ENCODE measurements at places on chromosomes 6 and 20.
A peak's percentile ranks its signal among the peaks of the same experiment; 100 is the strongest.

GRCh38 chr6:170370416-170370815 is 63.9 kb downstream of the FAM120B start:
- DNase-seq = no peak

DNA sequence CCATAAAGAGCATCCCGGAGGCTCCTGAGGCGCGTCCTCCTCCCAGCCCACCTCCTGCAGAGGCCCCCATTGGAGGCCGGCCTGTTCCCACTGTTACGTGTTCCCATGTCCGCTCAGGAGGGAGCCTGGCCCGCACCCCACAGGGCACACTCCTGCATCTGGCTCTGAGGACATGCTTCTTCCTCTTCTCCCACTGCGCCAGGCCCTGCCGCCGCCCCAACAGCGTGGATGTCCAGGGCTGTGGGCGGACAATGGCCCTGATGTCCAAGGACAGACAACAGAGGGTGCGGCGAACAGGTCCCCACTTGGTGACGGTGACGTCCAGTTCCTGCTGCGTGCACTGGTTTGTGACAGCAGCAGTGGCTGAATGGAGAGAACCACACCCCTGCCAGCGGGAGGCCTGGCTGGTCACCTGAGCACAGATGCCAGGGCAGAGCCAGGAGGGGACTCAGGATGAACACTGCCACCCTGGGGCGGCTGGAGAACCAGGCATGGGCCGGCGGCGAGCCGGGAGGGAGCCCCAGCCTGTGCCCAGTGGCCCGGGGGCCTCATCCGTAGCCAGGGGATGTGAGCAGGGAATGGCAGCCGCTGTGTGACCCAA is 26.6 kb downstream of the FRMD1 start:
- DNase-seq = no peak

DNA sequence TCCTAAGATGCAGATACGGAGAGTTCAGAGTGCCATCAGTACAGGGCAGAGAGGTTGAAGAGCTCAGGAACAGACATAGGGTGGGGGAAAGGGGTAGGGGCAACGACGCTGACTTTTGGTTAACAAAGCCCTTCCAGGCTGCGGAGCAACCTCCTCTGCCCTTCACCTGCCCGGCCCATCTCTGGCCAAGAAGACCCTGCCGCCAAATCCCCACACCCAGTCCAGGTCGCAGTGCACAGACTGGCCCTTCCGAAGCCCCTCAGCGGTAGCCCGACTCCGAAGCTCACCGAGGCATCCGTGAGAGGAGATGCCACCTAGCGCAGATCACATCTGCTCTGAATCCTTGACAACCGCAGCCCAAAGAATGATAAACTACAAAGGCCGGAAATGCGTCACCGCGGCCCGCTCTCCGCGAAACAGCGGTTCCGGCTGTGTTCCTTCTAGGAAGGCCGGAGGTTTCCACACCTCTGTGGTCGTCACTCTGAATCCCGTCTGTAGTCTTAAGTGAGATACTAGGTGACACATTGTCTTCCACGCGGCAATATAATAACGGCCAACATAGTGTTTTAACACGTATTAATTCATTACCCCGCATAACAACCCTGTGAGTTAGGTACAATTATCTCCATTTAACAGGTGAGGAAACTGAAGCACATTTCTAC is at the start of gene ZSCAN23:
Gene ZSCAN23, minus strand, starts transcription at position 380 of the 662 bp plus-strand sequence. CDS start 7,225 bp downstream, outside the sequence.
- DNase-seq = peak; percentile 85

GRCh38 chr20:24938498-24938897 is 10.6 kb upstream of the CST7 start:
- DNase-seq = no peak

GRCh38 chr20:63023936-63024571 is 17.3 kb upstream of the BHLHE23 start:
- no peak for DNase-seq

GRCh38 chr6:140463312-140463710 is 1088.9 kb upstream of the CITED2 start:
- DNase-seq = no peak

DNA sequence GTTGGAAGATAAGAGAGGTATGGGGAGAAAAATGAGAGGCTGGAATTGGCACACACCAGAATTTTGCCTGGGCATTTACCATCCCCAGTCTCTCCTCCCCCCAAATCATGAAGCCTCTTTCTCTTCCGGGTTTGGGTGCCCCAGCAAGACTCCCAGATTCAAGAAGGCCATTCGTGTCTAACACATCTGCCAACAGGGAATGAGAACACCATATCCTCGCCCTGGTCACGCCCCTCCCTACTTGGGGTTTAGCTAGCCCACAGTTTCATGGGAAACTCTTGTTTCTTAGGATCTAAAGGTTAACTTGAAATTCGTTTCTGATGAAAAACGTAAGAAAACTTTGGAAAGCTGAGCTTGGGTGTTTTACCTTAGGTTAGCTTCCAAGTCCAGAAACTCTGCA is 105.5 kb upstream of the TMEM170B start:
- no peak for DNase-seq

- DNase-seq = no peak
Measured at GRCh38 chr6:147585256-147585655, 76.8 kb downstream of the SAMD5 start.

GRCh38 chr6:166580076-166581050 is 6.1 kb downstream of the RAMACL start:
- no peak for DNase-seq

- DNase-seq = no peak
Measured at GRCh38 chr6:62328607-62329006, 42.6 kb upstream of the KHDRBS2 start.

DNA sequence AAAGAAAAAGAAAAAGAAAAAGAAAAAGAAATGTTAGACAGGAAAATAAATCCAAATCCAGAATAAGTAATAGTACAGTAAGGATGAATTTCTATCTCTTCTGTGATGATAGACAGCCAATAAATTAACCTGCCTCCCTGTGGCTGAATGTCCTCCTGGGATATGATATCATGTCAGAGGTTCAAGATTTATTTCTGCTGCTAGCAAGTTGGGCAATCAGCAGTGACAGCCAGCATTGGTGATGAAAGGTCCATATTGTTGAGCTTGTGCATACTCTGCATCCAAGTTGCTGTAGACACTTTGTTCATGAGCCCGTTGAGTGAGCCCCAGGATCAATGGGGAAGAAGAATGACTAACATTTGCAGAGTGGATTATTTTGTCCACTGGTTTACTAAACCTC is 44.9 kb upstream of the CEP85L start:
- DNase-seq = no peak

DNA sequence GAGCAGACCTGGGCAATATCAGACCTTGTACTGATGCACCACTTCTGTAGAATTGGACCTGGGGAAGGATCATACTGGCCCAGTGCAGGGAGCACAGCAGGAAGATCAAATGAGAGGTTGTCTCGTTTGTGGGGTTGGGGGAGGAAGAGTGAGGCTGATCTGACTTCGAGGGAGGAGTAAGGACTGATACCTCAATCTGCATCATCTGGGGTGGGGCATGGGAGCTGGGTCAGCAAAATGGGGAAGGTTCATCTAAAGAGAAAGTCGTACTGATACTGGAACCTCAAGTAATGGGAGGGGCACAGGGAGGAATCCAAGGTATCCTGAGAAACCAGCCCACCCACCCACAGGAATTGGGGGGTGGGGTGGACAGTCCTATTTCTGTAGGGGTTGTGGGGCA is 3.7 kb downstream of the RNF39 start:
- DNase-seq = no peak

DNA sequence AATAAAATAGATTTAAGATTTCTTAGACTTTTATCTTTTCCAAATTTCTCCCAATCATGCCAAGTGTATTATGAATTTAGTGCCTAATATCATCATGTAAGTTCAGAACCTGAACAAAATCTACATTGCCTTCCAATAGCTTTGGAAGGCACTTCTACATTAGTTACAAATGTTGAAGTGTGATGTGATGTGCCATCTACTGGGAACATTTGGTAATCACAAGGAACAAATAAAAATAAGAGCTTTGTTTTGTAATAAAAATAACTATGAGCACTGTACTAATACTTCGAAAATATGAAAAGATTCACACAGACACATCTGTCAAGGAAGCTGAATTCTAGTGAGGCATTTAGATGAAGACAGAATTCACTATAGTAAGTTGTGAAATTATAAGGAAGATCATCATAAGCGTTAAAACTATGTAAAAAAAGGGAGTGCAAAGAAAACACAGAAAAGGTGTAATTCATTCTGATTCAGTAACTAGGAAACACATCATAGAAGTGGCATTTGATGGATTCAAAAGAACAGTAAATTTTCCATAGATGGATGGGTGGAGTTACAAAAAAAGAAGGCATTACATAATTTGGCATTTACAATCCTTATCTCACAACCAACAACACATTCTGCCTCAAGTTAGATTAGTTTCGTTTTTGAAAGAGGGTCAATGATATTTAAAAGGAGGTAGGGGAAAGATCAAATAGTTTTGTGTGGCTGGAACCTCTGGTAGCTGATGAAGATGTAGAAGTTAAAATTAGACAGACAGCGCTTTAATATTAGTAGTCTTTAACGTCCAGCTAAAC is 161.0 kb downstream of the ASCC3 start:
- DNase-seq = peak; percentile 13

DNA sequence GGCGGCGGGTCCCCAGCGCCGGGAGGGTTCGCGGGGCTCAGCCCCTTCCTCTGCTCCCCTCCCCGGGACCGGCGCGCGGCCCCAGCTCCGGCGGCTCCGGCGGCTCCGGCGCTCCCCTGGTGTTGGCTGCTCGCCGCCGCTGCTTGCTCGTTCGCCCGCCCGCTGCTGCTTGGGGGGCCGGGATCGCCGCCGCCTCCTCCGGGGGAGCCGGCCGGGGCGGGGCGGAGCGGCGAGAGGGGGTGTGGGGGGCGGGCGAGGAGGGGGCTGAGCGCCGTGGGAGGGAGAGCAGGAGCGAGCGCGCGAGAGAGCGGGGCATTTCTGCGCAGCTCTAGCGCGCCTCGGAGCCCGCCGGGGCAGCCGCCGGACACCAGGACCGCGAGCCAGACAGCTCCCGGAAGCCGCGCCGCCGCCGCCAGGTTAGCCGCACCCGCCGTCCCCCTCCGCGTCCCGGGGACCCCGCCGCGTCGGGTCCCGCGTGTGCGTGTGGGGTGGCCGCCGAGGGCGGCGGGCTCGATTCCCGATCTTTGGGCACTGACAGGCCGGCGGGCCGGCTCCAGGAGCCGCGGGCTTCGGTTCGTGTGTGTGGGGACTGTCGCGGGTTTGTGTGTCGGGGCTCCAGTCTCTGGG is 62.0 kb upstream of the EPB41L1 start:
- DNase-seq = no peak

GRCh38 chr6:114651611-114652010 is 308.8 kb upstream of the HS3ST5 start:
- no peak for DNase-seq

- no peak for DNase-seq
Measured at GRCh38 chr20:24953209-24953575, 4.1 kb downstream of the CST7 start.

GRCh38 chr6:26545627-26546026 is 7.5 kb downstream of the HMGN4 start:
- DNase-seq = peak; percentile 80

DNA sequence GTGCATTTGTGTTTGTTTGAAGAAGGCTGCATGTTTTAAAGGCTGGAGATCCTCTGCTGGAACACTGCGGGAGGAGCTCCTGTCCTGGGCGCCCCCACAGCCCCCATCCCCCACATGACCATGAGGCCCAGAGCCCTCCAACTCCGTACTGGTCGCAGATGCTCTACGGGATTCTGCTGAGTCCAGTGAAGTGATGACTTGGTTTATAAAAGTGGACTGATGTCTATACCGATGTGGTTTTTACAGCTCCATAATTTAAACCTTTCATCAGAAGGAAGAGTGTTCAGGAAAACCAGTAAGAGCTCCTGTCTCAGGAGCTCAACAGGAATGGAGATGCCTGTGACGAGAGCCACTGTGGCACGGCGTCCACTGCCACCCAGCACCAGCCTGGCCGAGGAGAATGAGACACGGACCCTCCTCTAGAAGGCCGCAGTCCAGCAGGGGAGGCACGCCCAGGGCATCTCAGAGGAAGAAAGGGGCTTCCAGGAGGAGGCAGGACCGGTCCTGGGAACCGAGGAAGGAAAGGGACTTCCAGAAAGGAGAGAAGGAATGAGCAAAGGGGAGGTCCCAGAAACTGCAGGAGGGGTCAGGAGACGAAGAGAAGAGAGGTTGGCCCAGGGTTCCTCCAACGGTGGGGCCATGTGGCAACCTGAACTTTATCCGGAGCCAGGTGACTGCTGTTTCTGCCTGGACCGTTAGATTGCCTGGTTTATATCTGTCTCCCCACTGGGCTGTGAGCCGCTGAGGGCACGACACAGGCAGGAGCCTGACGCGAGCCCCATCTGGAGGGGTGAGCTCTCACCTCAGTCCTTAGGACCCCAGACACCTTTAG is 26.9 kb downstream of the BFSP1 start:
- no peak for DNase-seq

DNA sequence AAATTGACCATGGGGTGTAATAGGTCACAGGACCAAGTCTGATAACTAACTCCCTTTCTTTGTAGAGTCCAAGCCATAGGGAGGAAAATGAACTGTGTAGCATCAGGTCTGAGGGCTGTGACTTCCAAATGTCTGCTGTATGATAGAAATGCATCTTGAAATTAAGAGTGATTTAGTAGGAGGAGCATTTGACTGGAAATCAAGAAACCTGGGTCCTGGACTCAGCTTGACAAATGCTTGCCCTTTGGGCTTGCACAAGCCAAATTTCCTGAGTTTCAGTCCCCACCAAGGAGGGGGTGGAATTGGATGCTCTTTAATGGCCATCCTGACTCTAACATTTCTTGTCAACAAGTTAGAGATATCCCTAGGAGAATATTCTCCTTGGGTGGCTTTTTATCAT is 187.0 kb downstream of the PDE7B start:
- DNase-seq = no peak

DNA sequence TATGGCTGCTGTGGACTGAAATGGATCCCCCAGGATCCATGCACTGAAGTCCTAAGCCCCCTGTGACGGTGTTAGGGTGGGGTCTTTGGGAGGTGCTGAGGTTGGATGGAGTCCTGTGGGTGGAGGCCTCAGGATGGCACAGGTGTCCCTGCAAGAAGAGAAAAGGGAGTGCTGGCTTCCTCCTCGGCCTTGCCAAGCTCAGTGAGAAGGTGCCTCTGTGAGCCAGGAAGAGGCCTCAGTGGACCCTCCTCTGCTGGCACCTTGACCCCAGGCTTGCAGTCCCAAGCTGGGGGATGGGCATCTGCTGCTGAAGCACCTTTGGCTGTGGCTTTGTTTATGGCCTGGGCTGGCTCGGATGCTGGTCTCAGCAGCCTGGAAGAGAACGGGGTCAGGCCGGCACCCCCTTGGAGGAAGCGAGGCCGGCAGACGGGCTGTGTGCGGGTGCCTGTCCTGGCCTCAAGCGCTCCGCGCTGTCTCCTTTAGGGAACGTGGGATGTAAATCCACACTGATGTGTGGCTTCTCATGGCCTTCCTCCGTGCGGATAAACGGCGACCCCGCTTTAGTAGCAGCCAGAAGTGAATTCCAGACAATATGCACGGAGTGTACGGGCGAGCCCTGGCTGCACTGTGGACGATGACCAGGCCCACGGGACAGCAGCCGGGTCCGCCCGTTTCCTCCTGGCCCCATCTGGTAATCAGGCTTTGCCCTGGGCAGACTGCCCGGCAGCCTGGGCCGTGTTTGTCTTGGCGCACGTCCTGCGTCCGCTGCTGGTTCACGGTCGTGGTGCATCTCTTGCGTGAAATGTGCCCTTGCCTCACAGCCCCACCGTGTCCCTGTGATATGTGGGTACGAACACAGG is 182.6 kb downstream of the ERMARD start:
- no peak for DNase-seq
